ENCODE measurements at places on chromosomes 3 and 15.

DNA sequence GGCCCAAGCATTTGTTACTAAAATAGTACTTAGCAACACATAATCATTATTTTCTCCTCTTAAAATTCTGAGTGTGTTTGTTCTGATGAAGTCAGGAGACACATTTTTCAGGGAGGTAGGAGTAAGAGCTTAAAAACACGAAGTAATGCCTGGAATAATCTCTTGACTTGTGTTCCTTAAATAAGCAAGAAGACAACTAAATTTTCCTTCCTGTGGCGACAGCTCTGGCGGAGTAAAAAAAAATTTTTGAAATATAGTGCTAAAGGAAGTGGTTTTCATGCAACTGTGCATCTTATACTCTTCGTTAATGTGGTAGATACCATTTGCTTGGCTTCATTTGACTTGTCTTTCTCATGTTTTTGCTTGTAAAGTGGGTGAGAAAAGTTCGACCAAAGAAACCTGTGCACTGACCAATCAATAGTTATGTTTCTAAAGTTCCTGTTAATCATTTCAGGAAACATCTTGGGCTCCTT lies 11.1 kb upstream of the MBNL1 start:
- DNase-seq, result no peak

- no peak for DNase-seq
These were observed 11.3 kb upstream of the OXSR1 start for GRCh38 chr3:38154033-38154494.

GRCh38 chr15:99414755-99415731 lies 150.7 kb upstream of the MEF2A start:
- no peak for DNase-seq

DNA sequence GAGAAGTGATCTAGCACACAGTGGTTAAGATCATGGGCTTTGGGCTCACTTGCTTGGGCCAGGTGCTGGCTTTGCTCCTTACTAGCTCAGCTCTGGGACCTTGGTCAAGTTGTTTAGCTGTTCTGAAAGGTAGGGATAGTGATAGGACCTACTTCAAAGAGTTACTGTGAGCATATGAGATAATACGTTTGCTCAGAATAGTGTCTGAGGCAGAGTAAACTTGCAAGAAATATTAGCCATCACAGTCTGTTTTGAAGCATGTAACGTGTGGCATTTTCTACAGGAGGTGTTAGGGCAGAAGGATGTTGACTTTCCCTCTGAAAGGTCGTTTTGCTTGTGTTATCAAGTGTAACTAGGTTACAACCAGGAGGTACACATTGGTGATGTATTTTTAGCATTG lies 34.5 kb upstream of the NFKBIZ start:
- no peak for DNase-seq

DNA sequence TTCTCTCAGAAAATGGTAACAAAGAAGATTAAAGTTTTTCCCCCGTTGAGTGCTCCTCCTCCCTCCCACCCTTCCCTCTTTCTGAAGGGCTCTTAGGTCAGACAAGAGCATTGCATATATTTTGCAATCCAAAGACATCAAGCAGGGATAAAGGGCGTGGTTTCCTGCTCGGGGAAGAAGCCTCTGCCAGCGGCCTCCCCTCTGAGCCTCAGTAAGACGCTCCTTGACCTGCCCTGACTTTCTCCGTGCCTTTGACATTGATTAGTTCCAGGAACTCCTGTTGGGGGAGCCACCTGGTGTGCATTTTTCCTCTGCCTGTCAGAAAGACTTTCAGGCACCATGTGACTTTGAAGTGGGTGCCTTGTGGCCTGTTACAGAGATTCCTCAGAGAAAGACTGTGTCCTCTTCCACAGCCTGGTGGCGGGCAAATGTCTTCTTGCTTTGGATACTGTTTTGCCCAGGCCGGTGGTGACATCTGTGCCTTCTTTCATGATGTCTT lies 87.2 kb upstream of the TBL1XR1 start:
- no peak for DNase-seq

- DNase-seq, result no peak
These were observed 655.2 kb downstream of the DIPK2A start for GRCh38 chr3:144626835-144627234.

DNA sequence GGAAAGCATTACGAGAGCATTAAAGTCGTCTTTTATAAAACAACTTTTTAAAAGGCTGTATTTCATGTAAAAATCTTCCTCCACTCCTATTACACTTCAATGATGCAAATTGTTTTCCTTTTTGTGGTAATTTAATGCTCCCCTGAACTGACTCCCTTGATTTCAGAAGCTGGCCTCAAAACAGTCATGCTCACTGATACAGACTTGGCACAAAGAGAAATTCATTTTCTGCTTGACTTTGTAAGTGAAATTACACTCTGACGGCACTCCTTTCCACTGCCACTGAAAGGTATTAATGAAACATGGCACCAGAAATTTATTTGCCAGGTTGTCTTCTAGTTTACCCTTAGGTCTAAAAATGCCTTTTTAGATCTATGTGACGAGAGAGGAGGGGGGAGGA lies 215.5 kb downstream of the LRRC3B start:
- no peak for DNase-seq

DNA sequence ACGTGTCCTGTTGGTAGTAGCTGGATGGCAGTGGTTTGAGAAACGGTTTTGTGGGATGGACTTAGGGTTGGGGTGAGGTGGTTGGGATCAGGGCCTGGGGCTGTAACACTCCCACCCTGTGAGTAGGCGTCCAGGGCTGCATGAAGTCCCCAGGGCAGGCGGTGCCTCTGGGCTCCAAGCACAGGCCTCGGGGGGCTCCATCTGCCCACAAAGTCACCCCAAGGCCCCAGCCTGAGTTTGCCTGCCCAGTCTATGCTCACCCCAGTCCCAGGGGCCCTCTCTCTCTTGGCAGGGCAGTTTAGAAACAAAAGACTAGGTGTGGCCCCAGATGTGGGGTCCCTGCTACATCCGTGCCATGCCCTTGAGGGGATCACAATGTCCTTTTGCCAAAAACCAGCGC lies 86.9 kb upstream of the PRR23E start:
- no peak for DNase-seq

GRCh38 chr3:58261954-58262666 lies 24.5 kb downstream of the ABHD6 start:
- DNase-seq, result no peak

DNA sequence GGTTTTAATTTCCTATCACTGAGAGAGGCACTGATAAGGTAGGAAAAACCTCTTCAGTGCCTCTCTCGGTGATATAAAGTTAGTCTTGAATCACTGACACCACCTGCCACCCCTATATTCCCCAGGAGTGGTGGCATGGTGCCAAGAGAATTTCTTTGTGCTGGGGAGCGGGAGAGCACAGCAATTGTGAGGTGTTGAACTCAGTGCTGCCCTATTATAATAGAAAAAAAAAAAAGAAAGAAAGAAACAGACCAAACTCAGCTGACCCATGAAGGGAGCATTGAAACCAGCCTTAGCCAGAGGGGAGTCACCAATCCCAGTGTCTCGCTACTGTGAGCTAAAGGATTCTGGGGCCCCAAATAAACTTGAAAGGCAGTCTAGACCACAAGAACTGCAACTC lies 201.4 kb upstream of the STT3B start:
- DNase-seq, result no peak

- no peak for DNase-seq
These were observed 117.9 kb downstream of the TLE3 start for GRCh38 chr15:69979783-69980182.

- DNase-seq, result no peak
These were observed 137.4 kb downstream of the SERPINI1 start for GRCh38 chr3:167872941-167873340.

DNA sequence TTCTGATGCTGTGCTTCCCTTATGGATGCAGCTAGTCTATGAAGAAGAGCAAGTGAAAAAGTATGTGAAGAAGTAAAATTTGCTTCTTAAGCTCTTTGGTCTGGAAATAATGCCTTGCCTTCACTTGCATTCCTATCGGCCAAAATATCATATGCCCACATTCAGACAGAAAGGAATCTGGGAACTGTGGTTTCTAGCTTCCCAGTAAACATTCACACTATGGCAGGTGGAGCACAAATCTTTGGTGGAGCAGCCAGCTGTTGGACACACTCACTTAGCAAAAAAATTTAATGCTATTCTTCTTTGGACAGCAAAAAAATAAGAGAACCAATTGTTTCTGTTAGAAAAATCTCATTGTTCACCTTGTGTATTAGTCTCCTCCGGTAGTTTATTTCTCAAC lies 12.3 kb upstream of the COL6A6 start:
- no peak for DNase-seq

DNA sequence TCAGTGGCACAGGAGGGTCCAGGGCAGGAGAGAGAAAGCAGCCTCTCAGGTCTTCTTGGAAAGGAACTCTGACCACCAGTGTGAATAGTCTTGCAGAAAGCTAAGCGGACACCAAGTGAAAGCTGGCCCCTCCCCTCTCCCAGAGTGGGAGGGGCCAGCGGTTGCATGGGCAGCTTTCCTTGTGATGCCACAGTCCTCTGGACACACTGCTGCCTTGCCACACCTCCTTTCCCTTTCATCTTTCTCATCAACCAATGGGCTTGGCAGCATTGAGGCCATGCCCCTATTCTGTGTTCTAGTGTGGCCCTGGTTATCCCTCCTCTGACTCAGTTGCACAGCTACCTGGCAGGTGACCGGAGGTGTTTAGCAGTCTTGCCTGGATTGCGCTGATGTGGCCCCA lies 49.7 kb upstream of the GOLGA6B start:
- DNase-seq, result no peak

GRCh38 chr15:45589256-45589655 lies 2.1 kb downstream of the BLOC1S6 start:
- no peak for DNase-seq

DNA sequence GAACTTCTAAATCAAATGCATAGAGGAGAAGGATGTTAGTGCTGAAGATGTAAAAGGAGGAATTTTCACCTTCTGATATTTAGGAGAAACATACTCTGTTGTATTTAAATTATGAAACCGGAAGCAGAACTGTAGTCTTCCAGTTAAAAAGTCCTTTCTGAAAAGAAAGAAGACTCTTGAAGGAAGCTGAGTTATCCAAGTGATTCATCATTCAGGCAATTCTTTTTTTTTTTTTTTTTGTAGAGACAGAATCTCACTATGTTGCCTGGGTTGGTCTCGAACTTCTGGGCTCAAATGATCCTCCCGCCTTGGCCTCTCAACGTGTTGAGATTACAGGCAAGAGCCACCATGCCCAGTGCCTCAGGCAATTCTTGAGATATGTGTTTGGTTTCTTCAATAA lies 424.8 kb upstream of the TPM1 start:
- DNase-seq, result no peak

DNA sequence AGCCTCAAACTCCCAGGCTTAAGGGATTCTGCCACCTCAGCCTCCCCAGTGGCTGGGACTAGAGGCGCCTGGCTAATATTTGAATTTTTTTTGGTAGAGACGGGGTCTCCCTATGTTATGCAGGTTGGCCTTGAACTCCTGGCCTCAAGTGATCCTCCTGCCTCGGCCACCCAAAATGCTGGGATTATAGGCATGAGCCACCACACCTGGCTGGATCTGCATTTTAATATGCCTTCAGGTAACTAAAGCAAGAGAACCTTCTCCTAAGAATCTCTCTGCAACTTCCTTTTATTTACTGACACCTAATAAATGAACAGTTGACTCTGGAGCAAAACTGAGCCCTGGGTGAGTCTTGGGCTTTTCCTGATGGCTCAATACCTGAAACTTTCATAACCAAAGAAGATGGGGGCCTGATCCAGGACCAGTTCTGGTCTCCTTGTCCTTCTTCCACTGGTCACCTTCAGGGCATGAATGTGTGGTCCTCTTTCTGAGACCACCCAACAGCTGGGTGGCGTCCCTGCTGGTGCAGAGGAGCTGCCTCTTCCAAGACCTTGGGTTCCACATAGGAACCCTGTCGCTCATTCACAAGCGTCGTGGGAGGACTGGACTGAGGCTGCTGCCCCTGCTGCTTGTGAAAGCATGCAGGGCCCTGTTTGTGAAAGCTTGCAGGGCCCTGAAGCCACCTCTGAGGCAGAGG lies 28.2 kb downstream of the CCR9 start:
- no peak for DNase-seq

DNA sequence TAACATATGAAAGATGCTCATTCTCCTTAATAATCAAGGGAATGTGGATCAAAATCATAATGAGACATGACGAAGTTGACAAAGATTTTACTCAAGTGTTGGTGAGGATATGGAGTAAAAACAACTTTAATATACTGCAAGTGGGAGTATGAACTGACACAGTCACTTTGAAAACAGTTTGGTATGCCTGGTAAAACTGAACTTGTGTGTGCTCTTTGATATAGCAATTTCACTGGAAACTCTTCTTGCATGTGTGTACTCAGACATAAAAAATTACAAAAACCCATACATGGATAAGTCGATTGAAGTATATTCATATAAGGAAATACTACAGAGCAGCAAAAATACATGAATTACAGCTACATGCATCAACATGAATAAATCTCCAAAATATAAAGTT lies 182.5 kb downstream of the NFKBIZ start:
- DNase-seq, result no peak

GRCh38 chr15:65333148-65333820 lies 28.8 kb downstream of the RNU5B-1 start:
- DNase-seq, result no peak

- peak; percentile 21 for DNase-seq
These were observed 18.7 kb downstream of the AP3S2 start for GRCh38 chr15:89874926-89875564.

- DNase-seq, result no peak
These were observed 184.0 kb downstream of the GOLGA6L6 start for GRCh38 chr15:20357481-20358065.

DNA sequence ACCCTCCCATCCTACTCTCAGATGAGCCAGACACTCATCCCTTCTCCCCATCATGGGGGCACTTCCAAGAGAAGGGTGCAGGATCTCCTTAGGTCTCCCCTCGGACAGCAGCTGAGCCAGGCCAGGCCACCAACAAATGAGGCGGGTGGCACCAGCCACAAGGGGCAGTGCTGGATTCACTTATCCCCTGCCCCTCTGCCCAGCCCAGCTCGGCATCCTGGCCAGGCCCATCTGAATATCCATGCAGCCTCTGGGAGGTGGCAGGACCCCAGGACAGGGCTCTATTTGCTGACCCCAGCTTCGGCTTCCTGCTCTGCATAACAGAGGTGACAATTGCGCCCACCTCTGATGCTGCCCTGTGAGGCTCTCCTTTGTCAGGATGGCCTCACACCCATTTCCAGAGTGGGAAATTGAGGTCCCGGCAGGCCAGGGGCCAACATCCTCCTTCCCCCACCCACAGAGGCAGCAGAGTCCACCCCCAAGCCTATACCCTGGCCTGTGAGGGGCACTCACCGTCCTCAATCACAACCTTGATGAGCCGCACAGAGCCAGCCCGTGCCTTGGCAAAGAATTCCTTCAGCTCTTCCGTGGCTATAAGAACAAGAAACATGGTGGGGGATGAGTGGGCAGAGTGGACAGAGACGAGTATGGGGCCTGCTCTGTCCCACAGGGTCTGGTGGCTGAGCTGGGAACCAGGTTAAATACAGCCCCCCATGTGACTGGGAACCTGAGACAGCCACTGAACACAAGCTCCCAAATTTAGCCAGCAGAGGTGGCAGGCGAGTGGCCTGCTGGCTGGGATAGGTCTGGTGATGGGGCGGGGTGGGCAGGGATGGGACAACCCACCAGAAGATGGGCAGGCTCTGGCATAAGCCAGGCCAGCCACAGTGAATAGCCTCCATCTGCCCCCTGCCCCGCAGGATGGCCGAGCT lies 4.2 kb downstream of the TWF2 start:
- DNase-seq, result no peak

All from NCI-H1694 (cell line).